Activated CD8-positive, alpha-beta memory T cell treated with anti-CD3 and anti-CD28 coated beads for 1 hour (primary cell): ENCODE measurements at places on chromosomes 1 and 21.

DNA sequence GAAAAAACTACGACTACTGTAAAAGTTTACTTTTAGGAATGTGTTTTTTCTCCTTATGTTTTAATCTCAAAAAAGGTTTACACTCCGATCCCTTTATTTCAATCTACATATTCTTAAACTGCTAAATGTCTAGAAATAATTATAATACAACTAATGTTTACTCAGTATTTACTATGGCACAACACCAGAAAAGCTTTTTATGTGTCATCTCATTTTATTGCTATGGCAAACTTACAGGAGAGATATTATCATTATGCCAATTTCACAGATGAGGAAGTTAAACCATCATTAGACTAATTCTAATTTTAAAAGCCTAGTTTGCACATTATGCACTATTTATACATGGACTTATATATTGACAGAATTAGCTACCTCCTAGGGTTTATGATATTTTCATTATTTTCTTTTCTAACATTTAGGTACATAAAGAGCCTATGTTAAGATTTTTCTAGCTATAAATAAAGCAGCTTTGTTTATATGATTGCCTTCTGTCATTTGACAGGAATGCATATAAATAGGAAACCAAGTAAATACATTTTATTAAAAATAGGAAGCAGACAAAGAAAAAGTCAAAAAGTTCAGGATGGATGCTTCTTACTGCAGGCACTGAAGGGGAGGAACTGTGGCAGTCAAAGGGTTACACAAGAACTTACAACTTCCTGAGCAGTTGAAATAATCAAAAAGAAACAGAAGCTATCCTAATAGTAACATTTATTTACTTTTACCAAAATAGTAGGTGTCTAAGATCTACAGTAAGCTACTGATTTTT is 442.4 kb downstream of the LTN1 start:
- DNase-seq, result no peak

GRCh38 chr1:150234309-150234565 is 1.7 kb downstream of the ANP32E start:
- no peak for DNase-seq

DNA sequence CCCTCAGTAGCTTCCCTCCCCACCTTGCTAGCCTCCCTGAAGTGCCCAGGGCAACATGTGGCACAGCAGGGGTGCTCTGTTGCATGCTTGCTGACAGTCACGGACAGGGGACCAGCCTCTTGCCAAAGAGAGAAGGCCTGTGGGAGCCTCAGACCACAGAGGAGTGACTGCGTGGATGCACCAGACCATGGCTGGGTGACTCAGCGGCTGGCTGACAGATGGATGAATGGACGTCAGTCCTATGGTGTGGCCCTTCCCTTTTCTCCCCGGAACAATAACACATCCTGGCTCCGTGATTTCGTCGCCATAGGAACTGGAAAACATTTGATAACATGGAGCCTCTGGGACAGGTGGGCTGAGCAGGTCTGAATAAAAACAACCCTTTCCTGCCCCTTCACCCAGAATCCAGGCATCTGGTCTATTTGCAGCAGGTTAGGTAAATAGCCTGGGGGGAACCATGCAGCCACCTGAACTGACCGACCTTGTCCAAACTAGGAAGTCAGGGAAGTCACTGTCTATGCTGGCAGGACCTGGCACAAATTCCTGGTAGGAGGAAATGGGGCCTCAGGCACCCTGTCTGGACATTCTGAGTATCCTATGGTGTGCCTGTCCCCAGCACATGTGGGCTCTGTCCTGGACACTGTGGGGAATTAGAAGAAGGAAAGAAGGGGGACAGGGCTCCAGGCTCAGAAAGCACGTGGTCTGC is 53.3 kb downstream of the NENF start:
- no peak for DNase-seq

DNA sequence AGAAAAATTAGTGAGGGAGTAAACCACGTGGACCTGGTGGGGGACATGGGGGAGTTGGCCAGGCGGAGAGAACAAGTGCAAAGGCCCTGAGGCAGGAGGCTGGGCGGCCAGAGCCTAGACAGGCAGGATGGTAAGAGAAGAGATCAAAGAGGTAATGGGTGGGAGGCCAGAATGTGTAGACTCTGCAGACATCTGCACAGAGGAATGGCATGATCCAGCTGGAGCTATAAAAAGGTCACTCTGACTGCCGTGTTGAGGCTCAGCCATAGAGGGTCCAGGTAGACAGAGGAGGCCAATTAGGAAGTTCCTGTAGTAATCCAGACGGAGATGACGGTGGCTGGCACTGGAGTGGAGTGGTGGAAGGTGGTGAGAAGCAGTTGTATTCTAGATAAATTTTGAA is 3.6 kb downstream of the H6PD start:
- DNase-seq, result no peak

DNA sequence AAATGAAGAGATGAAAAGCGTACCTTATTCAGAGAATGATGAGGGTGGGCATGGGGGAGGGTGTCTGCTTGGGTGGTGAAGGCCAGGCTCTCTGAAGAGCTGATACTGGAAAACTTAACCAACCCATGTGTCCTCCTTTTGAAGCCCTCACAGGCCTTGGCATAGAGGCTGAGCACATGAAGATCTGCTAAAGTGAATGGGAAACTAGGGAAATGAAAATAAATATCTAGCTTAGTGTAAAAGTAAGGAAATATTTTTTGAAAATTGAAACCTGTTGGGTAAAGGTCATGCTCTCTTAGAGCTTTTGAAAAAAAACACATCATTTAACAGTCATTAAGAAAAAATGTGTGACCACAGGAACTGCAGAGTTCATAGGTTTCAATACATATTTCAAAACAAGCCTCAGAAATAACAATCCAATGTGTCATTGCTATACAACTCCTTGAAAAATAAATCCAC is 40.5 kb upstream of the RALGPS2 start:
- no peak for DNase-seq

DNA sequence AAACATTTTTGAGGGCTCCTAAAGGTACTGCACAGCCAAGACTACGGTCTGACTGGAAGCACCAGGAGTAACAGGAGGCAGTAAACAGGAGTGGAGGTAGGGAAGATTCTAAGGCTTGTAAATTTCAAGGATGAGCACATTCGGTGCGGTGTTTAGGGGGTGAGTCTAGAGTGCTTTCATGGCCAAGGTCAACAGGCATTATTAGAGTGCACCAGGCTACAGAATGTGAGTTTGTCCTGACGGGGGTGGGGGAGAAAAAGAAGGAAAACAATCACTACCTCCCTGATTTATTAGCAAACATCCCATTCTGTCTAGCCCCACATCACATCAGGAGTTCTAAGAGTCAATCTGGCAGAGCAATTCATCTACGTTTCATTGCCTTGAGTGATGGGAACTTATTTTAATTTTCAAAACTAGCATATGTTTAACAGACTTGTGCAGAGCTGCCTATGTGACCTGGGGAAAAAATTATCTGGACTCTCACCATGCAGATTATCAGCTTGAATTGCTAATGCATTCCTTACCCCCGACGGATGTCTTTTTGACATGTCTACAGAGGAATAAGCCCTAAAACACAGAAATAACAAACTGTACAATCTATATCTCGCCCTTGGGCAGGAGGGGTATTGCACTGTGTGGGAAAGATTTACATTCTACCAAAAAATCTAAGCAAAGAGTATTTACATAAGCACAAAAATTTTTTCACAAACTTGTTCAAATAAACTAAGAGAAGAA is 45.0 kb downstream of the APP start:
- DNase-seq, result no peak

DNA sequence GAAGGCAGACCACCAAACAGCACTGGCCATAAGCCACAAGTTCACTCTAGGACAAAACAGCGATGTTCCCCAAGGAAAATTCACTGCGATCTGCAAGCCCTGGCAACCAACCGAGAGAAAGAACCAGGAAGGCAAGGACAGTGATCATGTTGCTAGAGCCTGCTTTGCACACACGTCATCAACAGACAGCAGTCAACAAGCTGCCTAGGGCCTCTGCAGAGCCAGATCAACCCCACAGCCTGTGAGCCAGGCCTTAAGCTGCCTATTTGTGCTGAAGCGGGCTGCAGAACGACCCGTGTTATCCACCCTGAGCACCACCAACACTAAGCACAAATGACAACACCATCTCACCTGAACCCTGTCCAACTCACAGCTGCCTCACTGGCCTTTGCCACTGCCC is 6.2 kb upstream of the YRDC start:
- no peak for DNase-seq

GRCh38 chr1:25770541-25771220 is 29.3 kb upstream of the SELENON start:
- no peak for DNase-seq

DNA sequence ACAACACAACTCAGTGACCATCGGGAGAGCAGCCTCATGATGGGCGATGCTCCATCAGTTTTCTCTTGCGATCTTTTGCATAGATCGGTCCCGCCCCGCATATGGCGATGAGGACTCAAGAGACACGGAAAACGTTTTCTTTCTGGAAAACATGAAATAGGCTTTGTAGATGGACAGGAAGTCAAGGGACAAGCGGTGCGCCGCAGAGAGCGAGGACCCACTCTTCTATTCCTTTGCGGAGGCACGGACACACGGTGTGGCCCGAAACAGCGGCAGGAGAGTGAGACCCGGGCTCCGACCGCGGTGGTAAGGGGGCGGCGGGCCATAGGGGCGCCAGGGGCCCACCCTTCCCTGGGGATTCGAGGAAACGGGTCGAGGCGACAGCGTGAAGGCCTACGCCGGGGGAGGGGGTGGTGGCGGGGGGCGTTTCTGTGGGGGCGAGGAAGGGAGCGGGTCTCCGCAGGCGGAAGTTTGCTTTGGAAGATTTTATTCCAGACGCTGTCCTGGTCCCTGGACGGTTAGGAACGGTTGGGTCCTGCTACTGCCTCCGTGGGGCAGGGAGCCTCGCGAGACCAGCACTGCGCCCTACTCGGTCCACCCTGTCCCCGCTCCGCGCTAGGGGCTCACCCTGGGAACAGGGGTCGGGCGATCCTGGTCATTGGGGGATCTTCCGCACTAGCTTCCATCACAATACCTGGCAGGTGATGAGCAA is 796 bp upstream of the TDRKH start:
- DNase-seq, result no peak

- DNase-seq, result no peak
These were observed at the start of gene SDC3 for GRCh38 chr1:30908696-30909364. TSS of gene SDC3 (minus strand) at chr1:30908758. CDS start at chr1:30908586, 172 bp downstream.

DNA sequence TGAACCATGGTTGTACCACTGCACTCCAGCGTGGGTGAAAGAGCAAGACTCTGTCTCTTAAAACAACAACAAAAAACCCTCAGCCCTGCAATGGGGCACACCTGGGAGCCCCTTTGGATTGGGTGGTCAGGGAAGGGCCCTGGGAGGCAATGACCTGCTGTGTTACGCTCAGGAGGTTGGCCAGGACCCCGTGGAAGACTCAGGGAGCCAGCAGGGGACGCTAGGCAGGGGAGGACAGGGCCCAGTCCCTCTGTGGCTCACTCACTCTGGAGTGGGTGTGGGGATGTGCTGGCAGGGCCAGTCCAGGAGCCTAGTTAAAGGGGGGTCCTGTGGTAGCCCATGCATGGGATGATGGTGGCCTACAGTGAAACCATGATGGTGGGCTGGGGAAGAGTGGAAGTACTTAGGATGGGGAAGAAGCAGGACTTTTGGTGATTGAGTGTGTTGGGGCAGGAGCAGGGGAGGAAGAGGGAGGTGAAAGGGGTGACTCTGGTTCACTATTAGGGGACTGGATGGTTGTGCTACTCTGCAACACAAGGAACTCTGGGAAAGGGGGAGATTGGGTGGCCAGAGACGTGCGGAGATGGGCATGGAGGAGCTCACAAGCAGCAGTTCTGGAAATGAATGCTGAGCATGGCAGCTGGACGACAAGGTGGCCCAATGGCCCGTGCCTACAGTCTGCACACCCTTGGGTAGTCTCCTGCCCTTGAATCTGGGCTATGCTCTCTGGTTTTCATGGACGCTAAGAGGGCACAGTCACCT is 56.3 kb upstream of the FAM20B start:
- no peak for DNase-seq

GRCh38 chr21:25578056-25578961 is 29.0 kb downstream of the MRPL39 start:
- DNase-seq, result no peak

- no peak for DNase-seq
These were observed 47.2 kb downstream of the HSD3B1 start for GRCh38 chr1:119554183-119554582.

DNA sequence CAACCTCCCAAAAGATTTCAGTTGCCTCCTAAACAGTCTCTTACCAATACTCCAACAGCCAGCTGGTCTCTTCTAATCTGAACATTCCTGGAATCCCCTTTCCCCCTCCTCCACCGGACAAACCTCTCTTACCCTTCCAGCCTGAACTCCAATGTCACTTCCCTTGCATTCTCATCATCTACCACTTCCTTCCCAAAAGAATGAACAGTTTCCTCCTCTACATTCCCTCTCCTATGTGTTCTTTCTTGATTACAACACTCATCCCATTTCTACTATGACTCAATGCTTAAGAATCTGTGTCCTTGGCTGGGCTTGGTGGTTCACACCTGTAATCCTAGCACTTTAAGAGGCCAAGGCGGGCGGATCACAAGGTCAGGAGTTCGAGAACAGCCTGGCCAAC is 417.1 kb downstream of the SETD4 start:
- no peak for DNase-seq

DNA sequence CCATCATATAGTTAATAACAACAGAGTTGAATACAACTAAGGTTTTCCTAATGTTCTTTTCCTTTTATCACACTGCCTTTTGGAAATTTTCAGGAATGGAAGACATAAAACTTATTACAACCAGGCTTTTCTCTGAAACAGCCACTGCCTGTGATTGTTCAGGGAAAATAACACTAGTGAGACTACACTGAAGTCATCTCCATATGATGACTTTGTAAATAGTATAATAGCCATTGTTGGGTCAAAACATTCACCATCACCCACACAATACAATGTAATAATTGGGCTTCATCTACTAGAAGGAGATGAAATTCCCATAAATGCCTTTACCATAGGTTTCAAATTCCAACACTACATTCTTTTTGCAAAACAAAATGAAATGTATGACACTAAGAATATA is 5.0 kb downstream of the TESK2 start:
- DNase-seq, result no peak

- DNase-seq, result no peak
These were observed 55.2 kb downstream of the PCNX2 start for GRCh38 chr1:233240371-233240770.

DNA sequence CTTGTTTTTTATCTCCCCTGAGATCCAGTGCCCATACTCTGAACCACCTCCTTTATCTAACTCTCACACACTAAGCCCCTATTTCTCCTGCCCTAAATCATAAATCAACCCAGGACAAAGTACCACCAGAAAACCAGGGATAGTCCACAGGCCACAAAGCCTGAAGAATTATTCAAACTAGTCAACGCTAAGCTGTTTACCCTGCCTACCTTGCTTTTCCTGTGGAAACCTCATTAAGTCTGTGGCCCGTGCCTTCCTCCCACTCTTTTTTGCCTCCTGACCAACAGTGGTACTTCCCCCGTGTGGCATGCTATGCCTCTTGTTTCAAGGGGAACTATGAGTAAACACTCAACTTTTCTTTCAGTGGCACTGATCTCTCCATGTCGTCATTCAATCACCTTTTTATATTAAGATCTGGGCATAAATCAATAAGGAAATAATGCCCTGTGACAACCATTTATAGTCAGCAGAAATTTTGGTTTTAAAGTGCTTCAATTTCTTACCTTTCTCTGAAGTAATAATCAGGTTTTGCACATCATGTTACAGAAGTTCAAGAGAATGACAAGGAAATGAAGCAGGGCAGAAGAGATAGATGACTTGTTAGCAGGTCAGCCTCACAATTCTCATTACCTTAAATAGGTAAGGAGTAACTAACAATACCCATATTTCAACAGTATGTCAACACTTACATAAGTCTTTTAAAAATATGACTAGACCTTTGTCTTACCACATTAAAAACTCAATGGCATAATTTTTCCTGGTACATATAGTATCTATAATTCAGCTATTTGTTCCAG is 32.1 kb downstream of the EYA3 start:
- DNase-seq, result peak; percentile 28
